ENCODE measurements at places on chromosomes 3 and 15.

DNA sequence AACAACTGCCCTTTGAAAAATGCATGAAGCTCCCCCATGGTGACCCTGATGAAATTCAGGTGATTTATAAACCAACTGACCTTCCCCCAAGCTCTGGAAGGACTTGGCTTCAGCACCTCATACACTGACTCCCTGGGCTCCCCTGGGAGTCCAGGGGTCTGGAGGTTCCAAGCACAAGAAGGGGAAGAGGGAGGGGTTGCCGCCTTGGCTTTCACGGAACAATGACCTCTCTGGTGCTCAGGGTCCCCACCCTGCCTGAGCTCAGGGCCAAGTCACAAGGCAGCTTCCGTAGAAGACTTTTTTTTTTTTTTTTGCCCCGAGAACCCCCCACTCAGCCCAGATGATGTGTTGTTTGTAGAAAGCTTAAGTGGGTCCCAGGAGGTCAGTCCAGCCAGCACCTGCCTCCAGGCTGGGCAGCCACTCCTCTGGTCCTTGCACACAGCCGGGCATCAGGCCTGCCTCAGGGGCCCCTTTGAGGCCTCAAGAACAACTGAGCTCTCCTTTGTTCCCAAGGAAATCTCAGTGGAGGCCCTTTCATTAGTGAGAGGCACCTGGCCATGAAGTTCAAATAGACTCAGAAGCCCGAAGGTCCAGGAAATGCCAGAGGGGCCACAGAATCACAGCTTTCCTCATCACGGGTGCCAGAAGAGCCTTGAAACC, 14.0 kb upstream of the ALAS1 start:
- DNase-seq: peak; percentile 78

GRCh38 chr3:107235928-107236315, 141.3 kb upstream of the CCDC54 start:
- peak; percentile 73 for DNase-seq

DNA sequence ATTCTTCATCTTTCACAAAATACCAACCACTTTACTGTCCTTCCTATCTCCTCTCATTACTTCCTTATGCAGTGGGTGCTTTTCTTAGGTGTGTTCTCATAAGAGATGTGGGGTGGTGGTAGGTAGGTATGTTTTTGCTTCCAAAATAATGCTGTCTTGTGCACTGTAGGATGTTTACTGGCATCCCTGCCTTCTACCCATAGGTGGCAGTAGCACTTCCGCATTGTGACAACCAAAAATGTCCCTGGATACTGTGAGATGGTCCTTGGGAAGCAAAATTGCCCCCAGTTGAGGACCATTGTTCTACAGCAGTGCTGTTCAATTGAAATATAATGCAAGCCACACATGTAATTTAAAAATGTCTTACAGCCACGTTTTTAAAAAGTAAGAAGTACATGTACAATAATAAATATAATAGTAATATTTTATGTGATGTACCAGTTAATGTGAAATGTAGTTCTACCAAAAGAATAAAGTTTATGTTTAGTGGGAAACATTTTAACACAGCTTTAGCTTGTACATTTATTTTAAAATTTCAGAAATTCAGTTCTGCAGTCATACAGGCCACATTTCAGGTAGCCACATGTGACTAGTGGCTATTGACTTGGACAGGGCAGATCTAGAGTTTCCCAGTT, 75.2 kb downstream of the NEO1 start:
- DNase-seq: no peak

DNA sequence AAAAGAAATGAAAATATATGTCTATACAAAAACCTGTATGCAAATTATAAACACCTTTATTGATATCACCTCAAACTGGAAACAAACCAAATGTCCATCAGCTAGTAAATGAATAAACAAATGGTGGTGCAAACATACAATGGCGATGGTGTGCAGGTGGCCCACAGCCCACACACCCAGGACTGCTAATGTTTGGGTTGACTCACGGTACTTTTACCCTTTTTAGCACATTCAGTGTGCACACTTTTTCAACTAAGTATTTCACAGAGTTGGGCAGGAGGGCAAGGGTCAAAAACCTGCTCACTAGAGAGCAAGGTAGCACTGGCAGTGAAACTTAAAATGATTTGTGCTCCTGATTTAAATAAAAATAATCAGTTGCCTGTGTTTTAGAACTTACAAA, 123.1 kb upstream of the BHLHE40 start:
- no peak for DNase-seq

DNA sequence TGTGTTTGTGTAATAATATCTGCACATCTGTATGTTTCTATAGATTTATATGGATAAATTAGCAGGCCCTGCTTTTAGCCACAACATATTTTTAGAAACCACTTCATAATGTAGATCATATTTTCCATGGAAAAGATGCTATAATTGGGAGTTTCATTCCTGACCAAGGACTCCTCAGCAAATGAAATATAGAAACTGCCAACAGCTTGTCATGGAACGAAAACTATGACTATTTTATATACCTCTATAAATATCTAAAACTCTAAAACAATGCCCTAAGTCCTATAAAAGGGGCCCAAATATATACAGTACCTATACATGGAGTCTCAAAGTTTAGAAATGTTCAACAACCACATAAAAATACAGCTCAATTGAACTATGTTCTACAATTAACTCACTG, 27.9 kb downstream of the EID1 start:
- DNase-seq: no peak

DNA sequence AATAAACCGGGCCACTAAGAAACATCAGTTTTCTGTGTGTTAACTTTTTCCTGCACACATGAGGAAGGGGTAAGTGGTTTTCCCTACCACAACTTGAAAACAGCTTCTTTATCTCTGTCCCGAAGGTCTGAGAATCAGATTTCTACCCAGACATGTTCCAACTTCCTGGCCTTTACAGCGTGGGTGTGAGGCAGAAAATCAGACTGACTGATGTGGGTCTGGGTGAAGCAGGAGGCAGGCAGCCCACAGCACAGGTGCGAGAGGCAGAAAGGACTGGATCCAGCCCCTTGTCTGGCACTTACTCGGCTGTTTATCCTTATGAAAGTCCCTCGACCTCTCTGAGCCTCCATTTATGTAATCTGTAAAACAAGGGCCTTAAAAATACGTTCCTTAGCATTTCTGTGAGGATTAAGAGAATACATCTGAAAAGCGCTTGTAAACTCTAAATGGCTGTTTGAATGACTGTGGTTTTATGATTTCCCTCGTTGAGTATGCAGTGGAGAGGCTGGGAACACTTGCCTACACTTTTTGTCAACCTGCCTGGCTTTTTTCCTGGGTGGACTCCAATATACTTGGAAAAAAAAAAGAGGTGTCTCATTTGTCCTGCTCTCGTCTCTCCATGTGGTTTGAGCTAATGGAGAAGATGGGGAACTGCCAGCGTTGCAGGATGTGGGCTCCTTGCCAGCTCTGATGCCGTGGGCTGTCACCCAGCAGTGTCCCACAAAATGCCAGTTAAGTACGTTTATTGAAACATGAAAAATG, 3.1 kb downstream of the AGBL1 start:
- no peak for DNase-seq

DNA sequence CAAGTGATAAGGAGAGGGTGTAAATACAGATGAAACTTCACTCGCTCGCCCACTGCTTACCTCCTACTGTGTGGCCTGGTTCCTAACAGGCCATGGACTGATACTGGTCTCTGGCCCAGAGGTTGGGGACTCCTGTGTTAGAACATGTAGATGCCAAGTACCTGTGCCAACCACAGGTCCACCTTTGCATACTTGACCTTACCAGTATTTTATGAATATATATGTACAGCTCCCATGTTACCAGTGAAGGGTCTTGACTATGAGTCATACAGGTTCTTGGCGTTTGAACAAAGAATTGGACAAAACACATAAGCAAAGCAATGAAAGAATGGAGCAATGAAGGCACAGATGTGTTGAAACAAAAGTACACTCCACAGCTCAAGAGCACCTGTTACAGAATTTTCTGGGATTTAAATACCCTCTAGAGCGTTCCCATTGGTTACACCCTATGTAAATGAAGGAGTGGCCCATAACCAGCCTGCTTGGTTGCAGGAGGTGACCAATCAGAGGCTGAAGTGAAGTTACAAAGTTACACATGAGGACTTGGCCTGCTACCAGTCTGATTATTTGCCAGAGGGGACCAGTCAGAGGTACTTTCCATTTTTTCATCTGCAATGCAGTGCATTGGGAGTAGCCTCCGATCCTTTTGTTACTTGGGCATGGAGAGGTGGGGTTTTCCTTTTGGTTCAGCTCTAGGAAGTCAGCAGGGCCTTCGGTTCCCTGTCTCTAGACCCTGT, 1.7 kb upstream of the GFM1 start:
- no peak for DNase-seq

DNA sequence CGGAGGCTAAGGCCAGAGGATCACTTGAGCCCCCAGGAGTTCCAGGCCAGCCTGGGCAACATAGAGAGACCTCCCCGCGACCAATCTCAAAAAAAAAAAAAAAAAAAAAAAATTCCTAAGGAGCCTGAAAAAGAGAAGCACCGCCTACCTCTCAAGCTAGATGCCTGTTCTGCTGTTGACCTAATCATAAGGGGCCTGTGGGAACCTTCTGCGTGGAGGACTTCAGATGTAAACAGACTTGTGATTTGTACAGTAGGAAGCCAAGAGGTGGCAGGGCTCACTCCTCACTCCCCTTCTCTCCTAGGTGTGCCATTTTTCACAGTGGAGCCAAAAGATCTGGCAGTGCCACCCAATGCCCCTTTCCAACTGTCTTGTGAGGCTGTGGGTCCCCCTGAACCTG, 3.2 kb downstream of the TYRO3 start:
- DNase-seq: no peak

- DNase-seq: no peak
Measured at GRCh38 chr3:190444576-190445145, 5.0 kb downstream of the TMEM207 start.

DNA sequence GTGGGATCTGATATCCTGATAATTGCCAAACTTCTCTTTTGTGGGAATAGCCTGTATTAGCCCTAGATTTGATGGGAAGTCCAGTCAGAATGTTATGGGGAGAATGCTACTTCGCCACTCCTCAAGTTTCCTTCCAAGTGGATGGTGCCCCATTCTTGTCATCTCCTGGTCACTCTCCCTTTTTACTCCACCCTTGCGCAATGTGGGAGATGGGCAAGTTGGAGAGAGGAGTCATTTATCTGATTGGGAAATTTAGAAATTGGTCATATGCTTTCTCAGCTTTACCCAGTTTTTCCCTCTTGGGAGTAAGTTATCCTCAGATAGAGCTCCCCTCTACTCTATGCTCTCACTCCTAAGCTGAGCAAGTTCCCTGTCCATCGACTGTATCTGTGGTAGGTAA, 14.4 kb downstream of the FANCD2OS start:
- no peak for DNase-seq

GRCh38 chr3:183142199-183142598, 20.3 kb downstream of the LAMP3 start:
- no peak for DNase-seq

- peak; percentile 84 for DNase-seq
Measured at GRCh38 chr3:52685285-52685708, 416 bp downstream of the PBRM1 start.

GRCh38 chr3:12663401-12663935, 449 bp downstream of the RAF1 start:
- peak; percentile 31 for DNase-seq

GRCh38 chr3:153624310-153625030, 462.4 kb downstream of the RAP2B start:
- DNase-seq: no peak

GRCh38 chr3:9331171-9331570, 31.7 kb upstream of the THUMPD3 start:
- no peak for DNase-seq

- peak; percentile 61 for DNase-seq
Measured at GRCh38 chr3:51974963-51975851, at the start of gene ABHD14A. TSS of gene ABHD14A (plus strand) at chr3:51975064. CDS start at chr3:51975136, 72 bp downstream.

DNA sequence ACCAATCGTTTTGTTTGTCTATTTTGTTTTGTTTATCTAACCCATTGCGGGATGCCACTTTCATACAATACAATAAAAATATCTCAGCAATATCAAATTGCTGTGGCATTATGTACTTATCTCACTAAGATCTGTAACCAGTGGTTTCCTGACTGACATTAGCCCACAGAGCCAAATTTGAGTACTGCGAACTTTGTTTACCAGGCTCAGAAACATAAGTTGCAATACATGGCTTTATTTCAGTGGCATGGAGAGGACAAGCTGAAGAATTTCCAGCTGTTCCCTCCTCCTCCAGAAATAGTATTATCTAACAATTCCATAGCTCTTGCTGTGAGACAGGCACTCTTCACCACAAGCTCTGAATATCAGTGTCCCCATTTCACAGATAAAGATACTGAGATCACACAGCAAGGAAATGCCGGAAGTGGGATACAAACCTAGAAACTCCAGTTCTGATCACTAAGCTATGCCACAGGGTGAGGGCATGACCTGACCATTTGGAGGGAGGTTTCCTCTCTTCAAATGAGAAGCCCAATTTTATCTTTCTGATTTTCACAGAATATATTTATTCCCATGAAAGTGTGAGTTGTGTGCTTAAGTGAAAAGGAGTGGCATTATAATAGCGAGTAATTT, 469.9 kb upstream of the CBLB start:
- no peak for DNase-seq

DNA sequence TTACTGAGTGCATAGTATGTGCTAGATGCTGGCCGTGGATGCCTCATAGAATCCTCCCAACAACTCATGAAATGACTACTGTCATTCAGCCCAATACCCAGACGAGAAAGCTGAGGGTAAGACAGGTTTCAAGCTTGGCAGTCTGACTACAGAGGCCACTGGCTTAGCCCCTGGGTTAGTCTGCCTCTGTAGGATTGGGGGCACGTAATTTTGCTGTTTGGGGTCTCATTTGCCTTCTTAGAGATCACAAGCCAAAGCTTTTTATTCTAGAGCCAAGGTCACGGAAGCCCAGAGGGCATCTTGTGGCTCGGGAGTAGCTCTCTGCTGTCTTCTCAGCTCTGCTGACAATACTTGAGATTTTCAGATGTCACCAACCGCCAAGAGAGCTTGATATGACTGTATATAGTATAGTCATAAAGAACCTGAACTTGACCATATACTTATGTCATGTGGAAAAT, 1.0 kb upstream of the CCR5 start:
- no peak for DNase-seq

GRCh38 chr3:156174229-156174847, 54.0 kb downstream of the KCNAB1 start:
- no peak for DNase-seq

GRCh38 chr3:47527952-47528725, 14.6 kb upstream of the ELP6 start:
- no peak for DNase-seq

DNA sequence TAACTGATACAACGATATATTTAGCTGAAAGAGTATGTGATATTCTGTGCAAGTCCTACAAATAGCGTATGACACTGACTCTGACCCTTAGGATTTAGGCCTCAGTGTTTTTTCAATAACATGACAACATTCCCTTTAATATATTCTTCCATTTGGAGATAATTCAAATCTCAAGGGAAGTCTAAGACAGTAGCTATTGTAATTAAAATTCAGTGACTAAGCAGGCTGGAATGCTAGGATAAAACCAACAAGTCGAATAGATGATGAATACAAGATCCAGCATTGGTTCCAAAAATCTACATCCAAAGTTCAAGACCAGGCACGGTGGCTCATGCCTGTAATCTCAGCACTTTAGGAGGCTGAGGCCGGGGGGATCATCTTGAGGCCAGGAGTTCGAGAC, 56.2 kb downstream of the QTRT2 start:
- no peak for DNase-seq
